NCI-H1048 (cell line): ENCODE measurements at places on chromosomes 13 and 19.

- no peak for DNase-seq
These were observed 91.7 kb upstream of the ANKRD10 start for GRCh38 chr13:111006506-111007031.

GRCh38 chr13:31038834-31039552 is 106.5 kb downstream of the TEX26 start:
- DNase-seq: no peak

- DNase-seq: no peak
These were observed 1.8 kb downstream of the LIN37 start for GRCh38 chr19:35750167-35750566.

- no peak for DNase-seq
These were observed 2.4 kb upstream of the SIGLEC9 start for GRCh38 chr19:51122112-51122981.

GRCh38 chr13:51721496-51721895 is 82.5 kb downstream of the DHRS12 start:
- DNase-seq: no peak

- DNase-seq: no peak
These were observed 2.4 kb downstream of the PTPRH start for GRCh38 chr19:55206664-55207500.

GRCh38 chr19:12873891-12874745 is 7.1 kb downstream of the DNASE2 start:
- no peak for DNase-seq

DNA sequence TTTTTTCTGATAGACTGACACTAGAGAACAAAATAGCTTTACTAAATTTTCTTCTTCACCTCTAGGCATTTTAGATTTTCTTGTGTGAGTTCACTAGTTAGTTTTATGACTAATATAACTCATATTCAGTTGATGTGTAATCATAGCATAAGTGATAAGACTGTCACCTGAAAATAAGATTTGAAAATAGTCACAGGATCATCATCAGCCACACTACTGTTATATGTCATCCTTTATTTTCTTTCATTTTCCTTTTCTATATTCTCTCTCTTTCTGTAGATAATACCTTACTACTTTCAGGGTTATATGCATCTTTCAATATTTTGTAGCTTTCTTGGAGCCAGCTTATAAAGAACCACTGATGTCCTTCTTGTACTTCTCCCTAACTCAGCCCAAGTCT is 292.6 kb downstream of the TDRD3 start:
- no peak for DNase-seq
